Colonic mucosa (tissue), 4 donors: ENCODE measurements at places on chromosomes 12 and 14.

DNA sequence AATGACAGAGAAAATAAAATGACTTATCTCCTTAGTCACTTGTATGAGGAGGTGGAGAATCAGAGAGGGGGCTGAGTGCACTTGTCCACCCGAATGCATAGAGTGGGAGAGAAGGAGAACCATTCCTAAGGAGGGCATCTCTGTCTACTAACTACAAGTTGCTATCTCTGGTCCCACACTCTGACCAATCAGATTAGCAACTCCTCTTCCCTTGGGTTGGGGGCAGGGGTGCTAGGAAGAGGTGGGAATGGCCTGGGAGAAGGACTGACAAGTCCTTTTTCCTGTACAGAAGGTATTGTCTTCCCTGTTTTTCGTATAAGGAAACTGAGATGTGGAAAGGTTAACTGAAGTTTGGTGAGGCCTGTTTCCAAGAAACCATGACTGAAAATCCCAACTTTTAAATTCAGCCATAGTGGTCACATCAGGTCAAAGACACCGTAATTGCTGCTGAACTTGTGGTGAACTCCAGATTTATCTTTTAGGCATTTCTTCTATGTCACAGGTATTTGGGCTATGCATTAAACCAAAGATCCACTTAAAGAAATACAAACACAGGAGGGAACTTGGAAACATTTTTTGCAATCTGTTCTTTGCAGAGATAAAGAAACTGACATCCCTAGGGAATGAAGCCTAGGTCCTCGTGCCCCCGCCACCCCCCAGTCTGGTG lies 207.8 kb downstream of the CRADD start:
- DNase-seq = no peak

GRCh38 chr14:89444516-89445125 lies 27.6 kb upstream of the FOXN3 start:
- no peak for DNase-seq

DNA sequence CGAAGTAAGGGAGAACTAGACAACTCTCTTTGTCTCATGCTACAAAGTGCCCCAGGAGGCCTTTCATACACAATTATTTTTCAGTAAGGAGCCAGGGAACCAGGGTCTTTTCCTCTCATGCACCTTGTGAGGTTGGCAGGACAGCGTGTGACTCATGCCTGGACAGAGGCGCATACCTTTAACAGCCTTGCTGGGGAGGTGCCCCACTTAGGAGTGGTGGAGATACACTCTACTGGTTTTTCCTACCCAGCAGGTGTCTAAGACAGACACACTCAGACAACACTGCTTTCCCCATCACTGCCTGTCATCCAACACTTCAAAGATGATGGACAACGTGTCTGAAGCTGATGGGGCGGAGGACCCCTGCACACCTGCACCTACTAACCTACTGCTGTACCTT lies 49.1 kb downstream of the B4GALNT3 start:
- DNase-seq = peak; percentile 77

DNA sequence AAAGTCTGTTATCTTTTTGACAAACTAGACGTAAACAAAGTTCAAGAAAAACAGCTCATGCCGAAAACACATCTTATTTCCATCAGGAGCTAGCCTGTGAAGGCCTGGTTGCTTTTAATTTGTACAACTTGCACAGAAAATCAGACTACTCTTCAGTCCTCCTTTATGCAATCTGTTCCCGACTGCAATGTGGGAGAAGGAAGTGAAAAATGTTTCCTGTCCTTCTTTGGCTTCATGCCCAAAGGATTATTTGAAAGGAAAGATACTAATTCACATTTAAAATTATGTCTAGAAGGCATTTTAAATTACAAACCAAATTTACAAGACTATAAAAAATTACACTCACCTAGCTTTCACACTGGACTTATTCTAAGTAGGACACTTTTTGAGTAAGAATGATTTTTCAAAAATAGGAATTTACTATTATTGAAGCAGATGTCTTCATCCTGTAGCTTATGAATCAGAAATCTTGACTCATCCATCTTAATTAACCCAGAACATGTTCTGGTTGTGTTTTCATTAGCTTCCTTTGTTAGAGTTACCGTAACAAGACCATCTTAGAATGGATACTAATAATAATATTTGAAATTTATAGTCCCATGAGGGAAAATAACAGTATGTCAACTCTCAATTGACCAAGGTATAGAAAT lies 272.6 kb downstream of the PRKD1 start:
- no peak for DNase-seq

DNA sequence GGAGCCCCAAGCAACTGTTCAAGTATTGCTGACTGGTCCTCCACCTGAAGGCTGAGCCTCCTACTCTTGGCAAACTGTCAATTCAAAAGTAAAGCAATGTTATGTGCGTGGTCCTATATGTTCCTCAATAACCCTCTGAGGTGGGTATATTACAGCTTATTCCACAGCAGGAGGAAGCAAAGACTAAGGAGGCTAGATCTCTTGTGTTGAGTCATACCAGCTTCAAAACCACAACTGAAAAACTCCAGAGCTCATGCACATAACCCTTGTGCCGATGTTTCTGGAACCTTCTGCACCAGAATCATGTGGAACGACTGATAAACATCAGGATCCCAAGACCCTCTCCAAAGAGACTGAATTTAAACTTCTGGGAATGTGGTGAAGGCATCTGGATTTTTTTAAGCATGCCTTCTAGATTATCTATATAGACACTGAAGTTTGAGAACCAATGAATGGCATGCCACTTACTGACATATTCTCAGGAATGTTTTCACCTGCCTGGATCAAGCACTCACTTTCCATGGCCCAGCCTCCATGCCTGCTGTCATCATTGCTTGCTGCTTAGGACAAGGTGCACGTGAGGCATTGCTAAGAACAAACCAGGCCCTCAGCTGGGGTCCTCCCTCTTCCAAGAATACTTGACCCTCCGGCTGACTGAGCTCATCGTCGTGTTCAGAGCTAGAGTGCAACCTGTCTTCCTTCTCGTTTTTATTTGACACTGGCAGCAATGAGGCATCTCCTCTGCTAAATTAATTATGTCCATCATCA lies 194.7 kb downstream of the BCL11B start:
- DNase-seq = peak; percentile 10

DNA sequence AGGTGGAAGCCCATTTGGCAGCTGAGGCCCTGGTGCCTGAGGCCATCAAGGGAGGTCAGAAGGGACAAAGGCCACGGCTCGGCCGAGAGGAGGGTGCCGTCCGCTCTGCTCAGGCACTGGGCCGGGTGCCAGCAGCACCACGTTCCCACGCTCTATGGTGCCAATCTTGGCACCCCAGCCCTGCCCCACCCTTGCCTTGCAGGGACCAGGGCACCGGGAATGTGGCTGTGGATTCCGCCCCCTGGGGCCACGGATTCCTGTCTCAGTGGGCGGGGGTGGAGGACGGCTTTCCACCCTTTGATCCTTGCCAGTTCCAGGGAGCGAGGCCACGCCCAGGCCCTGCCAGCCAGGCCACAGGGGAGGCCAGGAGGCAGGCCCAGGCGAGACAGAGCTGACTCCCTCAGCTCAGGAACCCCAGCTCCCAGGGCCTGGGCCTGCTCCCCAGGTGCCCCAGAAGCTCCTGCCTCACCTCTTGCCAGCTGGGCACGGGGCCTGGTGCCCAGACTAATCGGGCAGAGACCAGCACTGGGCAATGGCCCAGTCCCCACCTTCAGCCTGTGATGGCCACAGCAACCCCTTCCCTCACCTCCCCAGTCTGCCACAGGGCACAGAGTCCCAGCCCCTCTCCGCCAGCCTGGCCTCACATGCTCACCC lies 26.4 kb upstream of the GPR132 start:
- peak; percentile 93 for DNase-seq

GRCh38 chr12:124484067-124484466 lies 83.3 kb downstream of the NCOR2 start:
- no peak for DNase-seq

DNA sequence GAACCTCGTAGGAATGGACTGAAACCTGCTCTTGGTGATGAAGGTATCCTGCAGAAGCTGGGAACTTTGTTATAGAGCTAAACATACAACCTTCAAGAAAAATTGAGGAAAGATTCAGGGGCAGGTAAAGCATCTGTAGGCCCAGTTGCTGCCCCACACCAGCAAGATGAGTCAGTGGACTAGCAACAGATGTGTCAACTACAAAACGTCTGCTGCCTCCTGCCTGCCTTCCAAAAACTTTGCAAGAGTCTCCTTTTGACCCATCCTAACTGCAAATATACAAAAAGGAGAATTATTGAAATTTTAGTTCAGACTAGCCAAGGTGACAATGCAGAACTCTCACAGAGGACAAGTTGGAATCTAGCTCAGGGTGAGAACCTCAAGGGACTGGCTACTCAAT lies 60.9 kb upstream of the TMTC1 start:
- DNase-seq = no peak

- DNase-seq = no peak
Observed at GRCh38 chr12:94594443-94594825, 55.9 kb downstream of the TMCC3 start.

GRCh38 chr12:95185854-95186253 lies 31.4 kb downstream of the FGD6 start:
- no peak for DNase-seq

DNA sequence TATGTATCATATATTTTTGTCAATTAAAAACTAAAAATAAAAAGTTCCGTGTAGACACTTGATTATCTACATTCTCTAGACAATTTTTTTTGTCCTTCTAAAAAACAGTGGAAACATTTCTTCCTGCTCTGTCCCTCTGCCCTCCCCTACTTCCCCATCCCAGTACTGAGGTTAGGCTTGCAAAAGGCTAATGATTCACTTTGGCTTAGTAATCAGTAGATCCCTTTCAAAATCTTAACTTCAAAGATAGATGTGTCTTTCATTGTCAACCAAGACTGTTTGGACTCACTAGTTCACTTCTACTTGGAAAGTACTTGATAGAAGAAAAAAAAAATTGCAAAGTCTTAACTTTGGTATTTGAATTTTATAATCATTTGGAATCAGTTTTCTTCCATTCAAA lies 3.8 kb downstream of the SETD3 start:
- no peak for DNase-seq

DNA sequence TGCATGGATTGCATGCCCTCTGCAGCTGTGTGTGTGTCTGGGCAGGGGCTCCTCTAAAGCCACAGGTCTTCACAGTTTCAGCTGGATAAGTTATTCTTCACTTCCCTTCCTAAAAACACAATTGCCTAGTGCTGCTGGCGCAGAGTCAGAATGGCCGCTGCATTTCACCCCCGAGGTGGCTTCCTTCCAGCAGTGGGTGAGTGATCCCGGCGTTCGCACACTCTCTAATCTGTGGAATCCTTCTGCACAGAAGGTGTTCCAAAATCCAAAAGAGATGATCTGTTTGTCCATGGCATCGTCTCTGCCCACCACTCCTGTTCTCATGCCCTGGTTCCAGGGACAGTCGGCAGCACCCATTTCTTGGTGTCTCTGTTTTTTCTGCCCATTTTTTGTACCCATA lies 340.7 kb downstream of the DPF3 start:
- no peak for DNase-seq

DNA sequence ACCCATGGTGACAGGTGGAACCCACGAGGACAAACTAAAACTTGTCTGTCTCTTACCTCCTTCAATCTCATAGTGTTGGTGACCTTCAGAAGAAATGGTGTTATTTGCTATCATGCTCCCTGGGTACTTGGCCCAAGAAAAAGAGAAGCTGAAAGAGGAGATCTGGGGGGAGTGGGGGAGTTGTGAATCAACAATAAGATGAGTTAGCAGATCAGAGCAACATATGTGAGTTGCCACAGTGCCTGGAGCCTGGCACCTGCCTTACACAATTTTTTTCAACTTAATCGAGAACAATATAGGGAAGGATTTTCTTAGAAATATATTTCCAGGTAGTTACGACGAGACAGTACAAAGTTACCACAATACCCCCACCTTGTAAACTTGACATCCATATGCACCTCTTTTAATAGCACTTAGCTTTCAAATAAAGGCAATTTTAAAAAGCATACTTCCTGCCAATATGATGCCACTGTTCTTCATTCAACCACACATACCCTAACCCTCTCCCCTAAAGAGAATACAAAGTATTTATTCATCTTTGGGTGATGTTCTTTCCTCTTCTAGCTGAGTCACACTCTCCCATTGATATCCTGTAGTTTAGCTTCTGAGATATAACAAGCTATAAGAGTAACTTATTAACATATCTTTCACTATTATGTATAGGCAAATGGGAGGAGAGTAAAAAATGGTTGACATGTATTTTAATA lies 424.1 kb upstream of the OR4E1 start:
- DNase-seq = no peak

GRCh38 chr14:84420221-84420620 lies 1109.7 kb upstream of the FLRT2 start:
- no peak for DNase-seq

GRCh38 chr12:96719660-96720362 lies 187.2 kb upstream of the NEDD1 start:
- peak; percentile 21 for DNase-seq

DNA sequence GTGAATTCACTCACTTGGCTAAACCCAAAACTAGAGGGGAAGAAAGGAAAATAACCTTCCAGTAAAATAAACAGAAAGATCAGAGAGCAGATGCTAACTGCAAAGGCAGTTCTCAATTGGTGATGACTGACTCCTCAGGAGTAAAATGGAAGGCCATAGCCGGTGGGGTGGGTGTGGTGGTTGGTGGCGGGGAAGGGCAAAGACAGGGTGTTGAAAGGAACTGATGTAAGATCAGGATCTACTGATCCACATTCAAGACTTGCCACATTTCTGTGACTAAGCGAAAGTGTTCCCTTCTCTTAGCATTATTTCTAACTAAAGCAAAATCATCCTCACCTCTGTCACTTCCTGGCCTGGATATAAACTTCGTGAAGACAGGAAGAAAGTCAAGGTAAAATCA lies 26.3 kb upstream of the TC2N start:
- no peak for DNase-seq

DNA sequence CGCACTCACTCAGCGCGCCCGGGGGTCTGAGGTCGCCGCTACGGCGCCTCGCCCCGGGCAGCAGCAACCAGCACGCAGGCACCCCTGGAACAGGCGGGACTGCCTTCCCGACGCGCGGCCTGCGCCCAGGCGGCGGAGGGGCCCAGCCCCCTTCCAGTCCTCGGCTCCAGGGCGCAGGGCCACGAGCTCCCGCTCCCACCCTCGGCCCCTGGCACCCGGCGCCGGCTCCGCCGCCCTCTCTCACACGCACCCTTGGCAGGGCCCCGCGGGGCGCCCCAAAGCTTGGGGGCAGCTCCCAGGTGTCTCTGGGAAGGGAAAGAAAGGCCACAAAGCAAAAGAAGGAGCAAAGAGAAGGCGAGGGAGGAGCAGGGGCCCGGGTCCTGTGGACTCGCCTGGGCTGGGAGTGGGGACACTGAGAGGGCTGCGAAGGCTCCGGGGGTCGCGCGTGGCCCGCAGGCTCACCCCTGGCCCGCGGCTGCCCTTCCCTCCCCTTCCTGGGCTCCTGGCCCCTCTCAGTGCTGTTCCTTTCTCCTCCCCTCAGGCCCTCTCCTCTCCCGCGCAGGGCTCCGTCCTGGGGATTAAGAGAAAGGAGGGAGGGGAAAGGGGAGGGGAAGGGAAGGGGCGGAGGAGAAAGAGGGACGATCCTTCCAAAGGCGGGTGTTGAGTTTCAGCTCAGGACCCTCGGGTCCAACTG lies 907 bp upstream of the EFS start:
- peak; percentile 53 for DNase-seq

- DNase-seq = no peak
Observed at GRCh38 chr14:54483073-54483745, 5.6 kb downstream of the GMFB start.
